ENCODE measurements at places on chromosomes 16 and 17.

- DNase-seq: no peak
These were observed 134.1 kb downstream of the IRF8 start for GRCh38 chr16:86033016-86033474.

GRCh38 chr16:16937576-16937975 lies 533.2 kb downstream of the XYLT1 start:
- no peak for DNase-seq

GRCh38 chr17:82490512-82491195 lies 28.9 kb upstream of the FOXK2 start:
- DNase-seq: peak; percentile 83

- no peak for DNase-seq
These were observed 41.4 kb downstream of the VPS53 start for GRCh38 chr17:673200-673681.

DNA sequence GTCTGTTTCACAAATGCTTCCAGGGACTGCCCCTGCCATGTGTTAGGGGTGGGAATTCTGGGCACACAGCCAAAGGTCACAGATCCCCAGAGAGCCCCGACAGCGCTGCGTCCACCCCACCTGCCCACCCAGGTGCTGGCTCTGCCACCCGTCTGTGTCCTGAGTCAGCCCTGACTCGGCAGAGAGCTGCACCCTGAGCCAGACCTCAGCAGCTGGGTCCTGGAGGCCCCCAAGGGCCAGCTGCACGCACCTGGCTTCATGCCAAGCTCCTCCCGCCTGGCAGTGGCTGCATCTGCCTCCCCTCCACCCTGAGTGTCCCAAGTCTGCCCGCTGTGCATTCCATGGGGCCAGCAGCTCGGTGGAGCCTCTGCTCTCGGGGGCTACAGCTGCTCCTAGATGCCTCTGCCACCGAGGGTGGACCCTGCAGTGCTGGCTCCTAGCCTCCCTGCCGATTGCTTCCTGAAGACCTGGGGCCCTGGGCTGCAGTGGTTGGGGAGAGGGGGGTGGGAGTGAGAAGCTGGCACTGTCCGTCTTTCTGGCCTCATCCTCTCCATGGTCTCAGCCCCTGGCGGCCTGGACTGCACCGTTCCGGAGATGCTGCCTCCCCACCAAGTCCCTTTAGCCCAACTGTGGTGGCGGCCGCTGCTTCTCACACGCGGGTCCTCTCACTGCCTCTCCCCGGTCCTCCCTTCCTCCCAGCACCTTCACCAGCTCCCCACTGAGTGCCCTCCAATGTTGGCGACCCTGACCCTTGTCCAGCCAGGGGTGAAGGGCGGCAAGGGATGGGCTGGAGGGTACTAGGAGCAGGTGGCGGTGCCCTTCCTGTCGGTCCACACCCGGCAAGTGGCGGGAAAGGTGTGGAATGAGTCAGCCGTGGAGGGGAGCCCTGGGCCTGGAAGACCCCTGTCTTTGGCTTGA lies 3.0 kb downstream of the SECTM1 start:
- no peak for DNase-seq

GRCh38 chr17:82101767-82102679 lies 4.0 kb upstream of the FASN start:
- DNase-seq: no peak

GRCh38 chr17:29566473-29567303 lies at the start of gene ABHD15:
Gene ABHD15, minus strand, starts transcription at chr17:29567037. Its CDS starts 71 bp downstream, at chr17:29566966.
- DNase-seq: no peak

- no peak for DNase-seq
These were observed 223.7 kb downstream of the SEC14L1 start for GRCh38 chr17:77364381-77364911.

DNA sequence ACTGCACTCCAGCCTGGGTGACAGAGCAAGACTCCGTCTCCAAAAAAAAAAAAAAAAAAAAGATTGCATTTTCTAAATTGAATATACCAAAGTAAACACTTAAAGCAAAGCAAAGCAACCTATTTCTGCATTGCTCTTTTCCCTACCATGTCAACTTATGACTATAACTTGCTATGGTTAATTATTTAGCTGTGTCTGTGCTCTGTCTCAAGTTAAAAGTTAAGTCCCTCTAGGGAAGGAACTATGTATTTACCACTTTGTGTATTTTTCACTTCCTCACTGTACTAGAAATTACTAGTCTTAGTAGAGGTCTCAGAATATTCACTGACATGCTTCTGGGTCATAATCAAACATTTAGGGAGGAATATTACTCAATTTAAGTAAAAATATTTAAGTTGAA lies 711.7 kb upstream of the SOX9 start:
- no peak for DNase-seq

DNA sequence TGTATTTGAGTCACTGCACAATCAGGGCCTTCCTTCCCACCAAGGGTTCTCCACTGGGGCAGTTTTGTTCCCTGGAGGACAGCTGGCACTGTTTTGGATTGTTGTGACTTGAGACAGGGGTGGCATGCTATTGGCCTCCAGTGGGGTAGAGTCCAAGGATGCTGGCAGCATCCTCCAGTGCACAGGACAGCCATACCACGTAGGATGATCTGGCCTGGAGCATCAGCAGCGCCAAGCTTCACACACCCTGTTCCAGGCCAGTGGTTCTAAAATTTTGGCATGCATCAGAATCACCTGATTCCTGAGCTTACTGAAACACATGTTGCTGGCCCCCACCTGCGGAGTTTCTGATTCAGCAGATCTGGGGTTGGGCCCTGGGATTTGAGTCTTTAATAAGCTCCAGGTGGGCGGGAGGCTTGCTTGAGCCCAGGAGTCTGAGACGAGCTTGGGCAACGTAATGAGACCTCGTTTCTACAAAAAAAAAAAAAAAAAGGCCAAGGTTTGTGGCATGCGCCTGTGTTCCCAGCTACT lies 83.2 kb downstream of the MGAT5B start:
- DNase-seq: no peak

GRCh38 chr17:67779098-67779672 lies 46.1 kb upstream of the BPTF start:
- DNase-seq: no peak

DNA sequence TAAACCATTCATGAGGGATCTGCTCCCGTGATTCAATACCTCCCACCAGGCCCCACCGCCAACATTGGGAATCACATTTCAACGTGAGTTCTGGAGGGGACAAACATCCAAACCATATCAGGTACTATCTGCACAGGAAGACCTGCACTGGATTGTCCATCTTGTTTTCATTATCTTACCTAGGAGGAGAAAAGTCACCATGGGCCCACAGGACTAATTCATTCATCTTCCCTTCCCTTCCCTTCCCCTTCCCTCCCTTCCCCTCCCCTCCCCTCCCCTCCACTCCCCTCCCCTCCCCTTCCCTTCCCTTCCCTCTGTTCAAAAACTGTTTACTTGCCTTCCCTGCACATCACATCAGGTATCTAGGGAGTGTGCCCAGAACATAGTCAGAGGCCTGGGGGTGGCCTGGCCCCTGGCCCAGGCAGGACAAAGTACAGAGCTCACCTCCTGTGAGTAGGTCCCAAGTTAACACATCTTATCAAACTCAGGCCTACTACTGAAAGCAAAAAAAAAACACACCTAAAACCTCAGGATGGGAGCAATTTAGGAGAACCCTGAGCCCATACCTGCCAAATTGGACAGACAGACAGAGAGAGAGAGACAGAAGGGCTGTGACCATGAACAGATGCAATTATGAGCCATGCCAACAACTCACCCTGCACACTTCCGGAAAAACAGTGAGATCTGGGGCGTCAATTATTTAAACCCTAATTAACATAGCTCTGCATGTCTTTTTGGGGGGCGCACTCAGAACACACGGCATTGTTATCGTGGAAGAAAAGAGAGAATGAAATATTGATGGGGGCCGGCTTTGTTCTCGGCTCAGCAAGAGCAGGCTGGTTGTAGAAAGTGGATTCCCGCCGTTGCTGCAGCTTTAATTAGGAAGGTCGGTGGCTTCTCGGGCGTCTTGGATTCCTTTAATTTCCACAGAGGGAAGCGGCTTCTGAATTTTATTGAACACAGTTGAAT lies 151.2 kb downstream of the IRX5 start:
- DNase-seq: no peak

GRCh38 chr16:49366669-49367068 lies 6.9 kb upstream of the C16orf78 start:
- no peak for DNase-seq

GRCh38 chr17:55274355-55275255 lies 9.8 kb downstream of the HLF start:
- DNase-seq: no peak

GRCh38 chr17:19590451-19590850 lies 56.8 kb downstream of the SLC47A1 start:
- no peak for DNase-seq

DNA sequence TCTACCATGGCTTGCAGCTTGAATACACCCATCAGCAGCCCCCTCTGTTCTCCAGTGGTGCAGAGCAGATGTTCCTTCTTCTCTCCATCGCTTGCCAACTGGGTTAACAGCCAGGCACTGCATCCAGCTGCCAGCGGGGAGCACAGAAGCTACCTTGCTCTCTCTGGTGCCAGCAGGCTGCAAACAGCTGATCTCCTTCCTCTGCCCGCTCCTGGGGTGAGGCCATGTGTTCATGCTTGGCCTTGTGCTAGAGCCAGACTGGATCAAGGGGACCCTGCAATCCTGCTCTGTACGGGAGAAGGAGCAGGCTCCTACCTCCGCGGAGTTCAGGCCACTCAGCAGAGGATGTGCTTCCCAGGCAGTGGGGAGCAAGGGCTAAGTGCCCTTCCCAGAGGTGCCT lies 24.1 kb upstream of the ENGASE start:
- no peak for DNase-seq

- DNase-seq: no peak
These were observed 49.5 kb upstream of the MTSS2 start for GRCh38 chr16:70735141-70735979.

DNA sequence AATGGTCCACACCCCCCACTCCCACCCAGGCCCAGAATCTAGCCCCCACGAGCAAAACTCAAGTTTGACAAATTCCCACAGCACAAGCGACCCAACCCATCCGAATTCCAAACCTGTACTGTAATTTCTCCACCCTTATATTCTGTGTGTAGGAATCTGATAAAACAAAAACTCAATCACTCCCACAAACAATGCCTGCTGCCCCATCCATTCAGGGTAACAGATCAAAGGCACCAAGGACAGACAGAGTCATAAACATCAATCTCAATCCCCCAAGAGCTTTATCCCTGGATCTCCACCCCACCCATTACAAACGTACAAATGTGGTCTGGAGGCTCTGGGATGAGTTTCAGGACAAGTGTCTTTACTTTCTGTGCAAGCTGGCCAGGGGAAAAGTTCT lies 157.8 kb downstream of the AXIN2 start:
- DNase-seq: no peak

DNA sequence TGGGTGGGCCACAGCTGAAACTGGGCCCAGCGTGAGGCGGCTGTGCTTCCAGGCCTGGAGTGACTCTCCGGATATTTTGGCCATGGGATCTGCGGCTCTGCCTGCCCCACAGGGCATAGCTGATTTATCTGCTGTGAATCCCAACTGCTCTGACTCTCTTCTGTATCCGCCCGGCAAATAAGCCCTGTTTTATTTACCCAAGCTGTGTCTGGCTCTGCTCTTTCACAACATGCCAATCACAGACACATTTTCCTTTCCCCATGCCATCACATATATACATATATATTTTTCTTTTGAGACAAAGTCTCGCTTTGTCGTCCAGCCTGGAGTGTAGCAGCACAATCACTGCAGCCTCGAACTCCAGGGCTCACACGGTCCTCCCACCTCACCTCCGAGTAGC lies 33.3 kb downstream of the GTF3C1 start:
- no peak for DNase-seq

GRCh38 chr17:58648236-58648635 lies 43.6 kb downstream of the TEX14 start:
- DNase-seq: no peak

DNA sequence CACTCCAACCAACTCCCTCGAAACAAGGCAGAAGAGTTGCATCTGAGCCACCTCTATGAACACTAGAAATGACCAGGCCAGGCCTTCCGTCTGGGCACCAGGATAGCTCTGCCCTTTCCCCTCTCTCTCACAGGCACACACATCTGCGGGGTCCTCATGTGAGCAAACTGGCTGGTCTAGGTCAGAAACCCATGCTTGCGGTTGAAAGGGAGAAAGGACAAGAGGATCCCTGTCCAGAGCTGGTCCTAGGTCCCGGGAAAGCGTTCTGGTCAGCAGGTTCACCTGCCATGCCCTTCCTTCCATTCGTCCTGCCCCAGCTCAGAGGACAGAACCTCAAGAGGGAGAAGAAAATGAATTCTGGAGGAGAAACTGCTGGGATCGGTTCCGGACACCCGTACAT lies 2.7 kb downstream of the MNT start:
- no peak for DNase-seq

DNA sequence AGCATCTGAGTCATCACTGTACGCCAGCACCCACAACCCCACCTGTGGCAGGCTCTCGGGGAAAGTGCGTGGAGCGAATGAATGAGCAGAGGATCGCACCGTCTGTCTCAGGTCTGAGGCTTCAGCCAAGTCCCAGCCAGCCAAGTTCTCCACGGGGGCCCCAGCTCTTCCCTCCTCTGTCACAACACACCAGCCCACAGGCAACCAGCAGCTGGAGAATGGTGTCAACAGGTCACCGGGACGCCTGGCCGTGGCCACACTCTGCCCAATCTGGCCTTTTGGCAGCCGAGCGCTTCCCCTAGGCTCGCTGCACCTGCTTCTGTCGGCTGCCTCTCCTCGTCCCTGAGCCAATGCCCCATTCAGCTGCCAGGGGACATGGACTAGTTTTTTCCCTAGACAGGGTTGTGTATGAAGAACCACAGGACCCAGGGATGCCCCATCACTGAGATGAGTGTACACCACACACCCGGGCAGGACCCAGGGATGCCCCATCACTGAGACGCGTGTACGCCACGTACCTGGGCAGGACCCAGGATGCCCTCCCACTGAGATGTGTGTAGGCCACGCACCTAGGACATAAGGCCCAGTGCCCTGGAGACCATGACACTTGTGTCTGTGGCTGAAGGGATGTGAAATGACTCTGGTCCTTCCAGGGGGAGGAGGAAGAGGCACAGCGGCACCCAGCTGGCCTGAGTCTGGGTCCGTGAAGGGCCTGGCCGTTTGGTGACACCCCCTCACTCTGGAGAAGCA lies 52.8 kb downstream of the ABR start:
- no peak for DNase-seq

GRCh38 chr16:23835390-23836077 lies at the start of gene PRKCB:
Gene PRKCB, plus strand, starts transcription at chr16:23835983.
- no peak for DNase-seq

DNA sequence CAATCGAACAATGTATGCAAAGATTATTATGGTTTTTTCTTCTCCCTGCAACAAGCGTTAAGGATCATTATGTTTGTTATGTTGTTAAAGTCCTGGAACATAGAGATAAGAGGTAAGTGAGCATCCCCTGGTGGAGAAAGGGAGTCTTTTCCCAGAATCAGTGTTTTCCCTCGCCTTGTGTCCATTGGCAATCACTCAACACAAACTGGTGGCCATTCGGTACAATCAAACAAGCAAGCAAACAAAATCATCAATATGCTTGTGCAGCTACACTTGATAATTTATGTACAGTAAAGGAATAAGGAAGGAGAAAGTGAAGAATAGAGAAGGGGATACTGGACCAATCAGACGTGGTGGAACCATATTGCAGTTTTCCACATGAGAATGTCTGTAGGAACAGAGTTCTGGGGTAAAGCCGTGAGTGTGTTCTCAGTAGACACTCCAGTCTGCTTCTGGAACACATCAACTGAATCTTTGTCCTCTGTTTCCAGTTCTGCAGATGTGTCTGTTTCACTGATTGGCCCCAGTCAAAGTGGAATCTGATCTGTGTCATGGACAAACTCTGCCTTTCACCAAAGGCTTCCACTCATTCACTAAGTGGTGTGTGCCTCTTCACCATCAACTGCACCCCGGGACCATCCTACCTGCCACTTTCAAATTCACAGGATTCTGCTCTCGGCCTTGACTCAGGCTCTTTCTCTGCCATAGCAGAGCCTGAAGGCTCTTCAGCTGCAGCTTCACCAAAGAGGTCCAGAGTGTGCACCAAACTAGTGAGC lies 169.5 kb downstream of the AHSP start:
- peak; percentile 52 for DNase-seq

All from vagina (tissue), 2 donors.